ENCODE measurements at places on chromosomes 12 and 14. TPM values are rescaled to one million over a fixed set of nuclear protein-coding genes. Genes with fewer than 3 reads are reported as not detected.

The KRT3 gene
- total RNA-seq = not detected

The AQP6 gene
- total RNA-seq = not detected

The CNTN1 gene
- not detected for total RNA-seq

The MYF5 gene
- not detected for total RNA-seq

The P2RX2 gene
- 0.10 TPM for total RNA-seq

The RERG gene
- total RNA-seq = not detected

The GARIN6 gene
- total RNA-seq = not detected

The MYH6 gene
- total RNA-seq = not detected

The RHEBL1 gene
- total RNA-seq = 2.5 TPM

The MYO1H gene
- under 0.01 TPM for total RNA-seq

The OASL gene
- total RNA-seq = 18.5 TPM

The IGFBP6 gene
- not detected for total RNA-seq

The ARMH4 gene
- 0.21 TPM for total RNA-seq

The FSCB gene
- under 0.01 TPM for total RNA-seq

The ADAM21 gene
- not detected for total RNA-seq

The SCNN1A gene
- 1.2 TPM for total RNA-seq

The SLC6A15 gene
- not detected for total RNA-seq

The ACOT6 gene
- total RNA-seq = not detected

The TBC1D30 gene
- 2.4 TPM for total RNA-seq

The METTL3 gene
- total RNA-seq = 41.3 TPM

The EPYC gene
- total RNA-seq = not detected

The KRT85 gene
- total RNA-seq = not detected

The TMPRSS12 gene
- total RNA-seq = not detected

The OR11H6 gene
- total RNA-seq = not detected

The MGAT4C gene
- total RNA-seq = not detected

The KRT2 gene
- total RNA-seq = 0.94 TPM

The ERH gene
- 61.7 TPM for total RNA-seq

The PDE3A gene
- 1.3 TPM for total RNA-seq

The KRT6C gene
- total RNA-seq = not detected

The OR4E2 gene
- not detected for total RNA-seq

The NRIP2 gene
- total RNA-seq = not detected

The DHRS2 gene
- not detected for total RNA-seq

The TXNDC16 gene
- 18.5 TPM for total RNA-seq

The CARMIL3 gene
- 0.52 TPM for total RNA-seq

The JAG2 gene
- 0.42 TPM for total RNA-seq

The TGM1 gene
- total RNA-seq = 4.2 TPM

The TAS2R50 gene
- total RNA-seq = 0.31 TPM

The LMO3 gene
- total RNA-seq = not detected

The ATG14 gene
- 33.0 TPM for total RNA-seq

All from mononuclear cell (primary cell).